ENCODE measurements at places on chromosomes 7 and 10.

DNA sequence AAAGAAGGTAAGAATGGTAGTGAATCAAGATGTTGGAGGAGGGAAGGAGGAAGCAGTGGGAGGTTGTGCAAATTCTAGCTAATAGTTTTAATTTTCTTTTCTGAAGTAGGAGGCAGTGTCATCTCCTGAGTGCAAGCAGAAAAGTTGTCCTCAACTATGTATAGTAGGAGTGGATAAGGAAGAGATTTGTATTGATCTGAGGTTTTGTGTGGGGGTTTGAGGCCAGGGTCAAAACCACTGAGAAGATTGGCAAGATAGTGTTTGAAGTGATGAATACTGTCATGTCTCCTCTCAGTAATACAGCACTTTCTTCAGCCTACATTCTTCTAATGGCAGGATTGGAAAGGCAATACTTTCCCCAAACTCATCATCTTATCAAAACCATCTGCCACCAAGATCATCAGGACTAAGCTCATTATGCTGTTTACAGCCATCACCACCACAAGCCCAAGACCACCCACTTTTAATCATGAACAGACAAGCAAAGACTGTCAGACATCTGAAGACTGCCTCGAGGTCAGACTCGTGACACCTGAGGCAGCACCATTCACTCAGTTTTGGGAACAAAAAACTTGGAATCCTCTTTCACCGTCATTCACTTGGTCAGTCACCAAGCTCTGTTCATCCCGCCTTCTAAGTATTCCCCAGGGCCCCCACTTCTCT, 1.5 kb upstream of the MIOS start:
- no peak for DNase-seq

DNA sequence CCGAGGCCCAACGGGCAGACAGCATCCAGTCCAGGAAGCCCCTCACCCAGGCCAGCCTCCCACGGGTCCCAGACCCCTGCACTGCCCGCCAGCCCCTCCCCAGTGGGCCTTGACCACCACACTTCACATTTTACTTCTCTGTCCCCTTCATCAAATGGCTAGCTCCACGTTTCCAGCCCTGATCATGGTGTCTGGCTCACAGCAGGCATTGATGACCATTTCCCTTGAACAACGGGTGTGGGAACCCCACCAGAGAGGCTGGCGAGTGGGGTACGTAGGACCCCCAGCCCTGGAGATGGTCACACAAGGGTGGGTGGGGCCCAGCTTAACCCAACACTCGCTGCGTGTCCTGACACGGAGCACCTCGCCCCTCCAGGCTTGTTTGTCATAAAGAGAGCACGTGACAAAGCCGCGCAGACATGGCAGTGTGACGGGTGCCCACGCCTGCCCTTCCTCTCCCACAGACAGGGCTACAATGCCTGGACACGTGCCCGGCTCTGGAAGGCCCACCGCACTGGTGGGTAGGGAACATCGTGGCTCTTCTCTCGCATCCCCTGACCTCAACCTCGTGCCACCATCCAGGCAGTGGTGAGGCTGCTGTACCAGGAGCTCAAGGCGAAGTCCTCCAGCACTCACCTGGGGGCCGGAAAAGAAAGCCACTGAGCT, 267.7 kb downstream of the MAD1L1 start:
- DNase-seq, result no peak

GRCh38 chr7:90210981-90211380, 559 bp upstream of the STEAP2 start:
- no peak for DNase-seq

- no peak for DNase-seq
Observed at GRCh38 chr10:73168465-73168803, 515 bp downstream of the FAM149B1 start.

DNA sequence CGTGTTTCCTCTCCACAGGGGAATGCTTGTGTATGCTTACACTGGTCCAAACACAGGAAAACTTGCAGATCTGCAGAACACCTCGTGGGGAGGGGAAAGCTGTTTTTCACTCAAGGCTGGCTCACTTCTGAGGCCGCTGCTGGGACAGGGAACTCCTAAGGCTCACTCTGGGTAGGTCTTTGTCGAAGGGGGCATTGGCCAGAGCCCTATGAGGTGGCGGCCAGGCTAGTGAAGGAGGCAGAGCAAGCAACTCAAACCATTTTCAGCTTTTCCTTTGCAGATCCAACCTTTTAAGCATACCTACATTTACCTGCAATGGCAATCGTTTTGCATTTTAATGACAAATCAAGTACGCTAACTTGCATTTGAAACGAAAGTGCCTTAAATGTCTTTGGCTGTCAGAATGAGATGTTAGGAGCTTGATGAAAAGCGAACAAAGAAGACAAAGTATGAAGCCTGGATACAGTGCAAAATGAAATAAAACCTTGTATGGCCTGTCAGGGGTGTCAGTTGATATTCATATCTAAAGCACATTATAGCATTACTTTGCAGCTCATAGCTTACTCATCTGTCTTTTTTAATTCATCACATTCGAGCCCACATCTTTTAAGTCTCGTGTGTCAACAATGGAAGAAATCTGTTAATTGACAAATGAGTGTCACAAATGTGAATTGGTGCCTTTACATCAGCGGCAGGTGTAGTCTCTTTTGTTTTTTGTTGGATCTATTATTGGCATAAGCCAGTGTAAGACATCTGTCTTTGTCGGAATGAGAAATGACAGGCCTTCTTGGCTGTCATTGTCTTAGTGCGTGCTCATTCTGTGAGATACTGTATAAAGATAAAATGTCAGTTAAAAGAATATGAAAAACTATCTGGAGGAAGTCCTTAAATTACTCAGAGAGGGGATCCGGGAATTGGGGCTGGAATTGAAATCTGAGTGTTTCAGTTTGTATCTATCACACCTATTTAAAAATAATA, 30.5 kb downstream of the LRMDA start:
- no peak for DNase-seq

DNA sequence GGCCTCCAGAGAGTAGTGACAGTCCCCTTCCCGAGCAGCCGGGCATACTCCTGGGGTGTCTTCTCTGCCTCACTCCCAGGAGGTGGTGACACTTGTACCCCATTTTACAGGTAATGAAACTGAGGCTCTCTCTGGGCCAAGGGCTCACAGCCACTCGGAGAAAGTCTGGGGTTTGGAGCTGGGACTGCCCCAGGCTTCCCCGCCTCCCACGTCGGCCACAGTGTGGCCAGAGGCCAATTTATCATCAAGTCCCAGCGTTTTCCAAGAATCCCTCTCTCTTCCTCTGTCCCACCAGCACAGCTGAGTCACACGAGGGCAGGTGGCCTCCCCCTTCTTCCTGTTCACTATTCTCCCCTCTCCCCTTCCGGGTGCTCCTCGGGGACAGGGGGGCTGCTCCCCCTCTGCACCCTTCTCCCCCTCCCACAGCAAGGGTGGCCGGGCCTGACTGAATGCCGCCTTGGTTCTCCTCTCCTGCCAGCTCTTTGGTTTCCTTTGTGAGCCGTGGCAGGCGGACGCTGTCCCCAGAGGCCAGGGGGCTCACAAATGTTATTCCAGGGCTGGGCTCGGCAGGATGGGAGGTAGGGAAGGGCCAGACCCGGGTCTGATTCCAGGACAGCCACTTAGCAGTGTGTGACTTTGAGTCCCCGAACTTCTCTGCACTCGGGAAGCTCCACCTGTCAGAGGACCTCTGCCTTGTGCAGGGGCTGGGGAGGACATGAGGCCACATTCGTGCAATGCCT, 17.7 kb downstream of the CLIP2 start:
- DNase-seq, result peak; percentile 72

GRCh38 chr10:21926358-21926925, 77.1 kb downstream of the DNAJC1 start:
- no peak for DNase-seq

DNA sequence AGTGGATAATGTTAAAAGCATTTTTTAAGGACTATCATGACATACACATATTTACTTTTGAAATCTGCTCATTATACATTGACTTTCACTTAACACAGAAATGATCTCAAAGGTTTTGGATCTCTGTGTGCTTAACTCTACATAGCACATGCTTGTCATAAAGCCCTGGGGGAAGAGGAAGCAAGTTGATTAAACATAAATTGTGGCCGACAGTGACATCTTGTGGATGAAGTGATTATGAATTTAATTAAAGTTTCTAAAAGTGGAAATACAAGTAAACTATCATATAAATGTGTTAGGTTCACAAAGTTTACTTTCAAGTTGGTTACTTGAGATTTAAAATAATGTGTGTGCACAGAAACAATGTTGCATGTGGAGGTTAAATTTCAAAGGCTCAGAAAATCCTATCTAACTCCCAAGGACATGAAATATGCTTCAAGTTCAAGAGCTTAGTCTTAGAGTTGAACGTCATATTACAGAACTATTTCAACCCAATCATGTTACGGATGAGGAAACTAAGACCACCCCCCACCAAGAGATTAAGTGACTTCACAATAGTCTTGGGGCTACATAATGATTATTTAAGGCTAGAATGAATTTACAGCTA, 1247.8 kb downstream of the GATA3 start:
- DNase-seq, result peak; percentile 8

DNA sequence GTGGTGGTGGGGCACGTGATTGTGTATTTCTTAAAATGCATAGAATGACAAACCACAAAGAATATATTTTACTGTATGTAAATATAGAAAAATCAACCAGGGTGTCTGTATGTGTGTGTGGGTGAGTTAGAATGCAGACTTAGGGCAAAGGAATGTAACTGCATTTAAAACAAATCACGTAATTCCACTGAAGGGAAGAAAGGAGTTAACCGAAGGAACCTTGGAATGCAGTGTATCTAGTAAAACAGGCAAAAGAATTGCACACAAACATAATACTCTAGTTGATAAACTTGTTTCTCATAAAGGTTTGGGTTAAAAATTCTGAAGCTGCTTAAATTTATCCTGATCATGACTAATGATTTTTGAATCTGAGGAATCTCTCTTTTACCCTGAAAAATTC, 134.9 kb downstream of the ADRA2A start:
- DNase-seq, result no peak

DNA sequence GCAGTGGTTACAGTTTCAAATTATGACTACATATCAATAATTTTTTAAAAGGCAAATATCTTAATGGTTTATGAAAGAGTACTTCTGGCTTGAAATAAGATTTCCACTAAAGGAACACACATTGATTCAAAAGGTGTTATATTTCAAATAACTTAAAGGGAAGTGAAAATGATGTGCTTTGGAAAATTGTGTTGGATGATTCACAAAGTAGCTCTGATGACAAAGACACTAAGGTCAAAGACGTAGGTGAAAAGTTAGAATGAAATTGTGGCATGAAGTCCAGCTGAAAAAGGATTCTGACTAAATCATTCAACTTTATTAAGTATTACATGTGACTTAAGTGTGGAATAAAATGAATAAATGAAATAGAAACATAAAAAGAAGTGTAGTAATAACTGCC, 20.8 kb upstream of the OR2A5 start:
- no peak for DNase-seq

DNA sequence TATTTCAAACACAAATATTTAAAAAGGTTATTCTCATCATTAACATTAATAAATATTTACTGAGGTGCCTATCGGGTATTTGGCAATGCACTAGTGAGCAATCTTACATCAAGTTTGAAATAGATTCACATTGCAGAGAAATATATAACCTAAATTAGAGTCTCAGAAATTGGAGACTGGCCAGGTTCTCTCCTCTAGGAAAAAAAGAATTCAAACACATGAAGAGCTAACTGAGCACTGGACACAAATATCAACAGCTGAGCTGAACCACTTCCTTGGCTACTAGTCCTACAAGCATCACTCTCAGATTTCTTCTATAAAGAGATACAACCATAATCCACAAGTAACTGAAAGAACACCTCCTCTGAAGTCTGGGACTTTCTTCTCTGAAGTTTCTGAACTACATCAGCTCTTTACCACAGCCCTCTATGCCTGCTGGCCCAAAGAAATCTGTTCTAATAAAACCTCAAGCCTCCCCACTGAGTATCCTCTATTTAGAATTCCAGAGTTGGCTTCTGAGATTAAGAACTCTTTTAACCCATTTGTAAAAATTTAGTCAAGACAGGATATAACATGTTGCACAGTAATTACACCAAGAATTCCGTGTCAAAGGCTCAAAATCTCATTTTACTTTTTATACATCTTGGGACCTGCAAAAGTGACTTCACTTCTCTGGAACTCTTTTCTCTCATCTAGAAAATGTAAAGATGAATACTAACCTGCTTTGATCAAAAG, 45.2 kb downstream of the MTERF1 start:
- DNase-seq, result no peak

- no peak for DNase-seq
Observed at GRCh38 chr10:44881649-44882048, 29.5 kb upstream of the TMEM72 start.

- DNase-seq, result no peak
Observed at GRCh38 chr7:99729486-99730237, 5.3 kb downstream of the CYP3A7 start.

GRCh38 chr10:21689881-21690280, 155.8 kb downstream of the MLLT10 start:
- no peak for DNase-seq

DNA sequence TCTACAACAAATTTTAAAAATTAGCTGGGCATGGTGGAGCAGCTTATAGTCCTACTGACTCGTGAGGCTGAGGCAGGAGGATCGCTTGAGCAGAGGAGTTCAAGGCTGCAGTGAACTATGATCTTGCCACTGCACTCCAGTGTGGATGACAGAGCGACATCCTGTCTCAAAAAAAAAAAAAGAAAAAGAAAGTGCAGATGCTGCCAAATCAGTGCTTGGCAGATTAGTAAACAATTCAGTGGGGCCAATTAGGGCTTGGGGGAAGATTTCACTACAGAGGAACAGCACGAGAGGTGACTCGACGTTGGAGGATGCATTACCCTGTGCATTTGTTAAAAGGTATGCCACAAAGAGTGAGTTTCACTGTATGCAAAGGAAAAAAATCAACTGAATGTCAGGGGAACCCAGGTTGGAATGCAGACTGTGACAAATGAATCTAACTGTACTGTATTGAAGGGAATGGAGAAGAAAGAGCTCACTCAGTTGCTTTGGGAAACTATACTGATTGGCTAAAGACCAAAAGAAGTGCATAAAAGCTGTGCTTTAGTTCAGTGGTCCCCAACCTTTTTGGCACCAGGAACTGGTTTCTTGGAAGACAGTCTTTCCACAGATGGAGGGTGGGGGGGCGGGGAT, 31.6 kb downstream of the GARIN1A start:
- no peak for DNase-seq

- DNase-seq, result no peak
Observed at GRCh38 chr7:117098457-117098856, 145.2 kb downstream of the ST7 start.

Data from K562 (cell line).